Osteocyte (in vitro differentiated cells): ENCODE measurements at places on chromosomes 1 and 21. TPM values are rescaled to one million over a fixed set of nuclear protein-coding genes. Genes with fewer than 3 reads are reported as not detected.

The AGBL4 gene
- not detected in 2 replicates for total RNA-seq

The SOAT1 gene
- 39.6 and 41.3 TPM in 2 replicates for total RNA-seq

The USH2A gene
- total RNA-seq = not detected in 2 replicates

DNA sequence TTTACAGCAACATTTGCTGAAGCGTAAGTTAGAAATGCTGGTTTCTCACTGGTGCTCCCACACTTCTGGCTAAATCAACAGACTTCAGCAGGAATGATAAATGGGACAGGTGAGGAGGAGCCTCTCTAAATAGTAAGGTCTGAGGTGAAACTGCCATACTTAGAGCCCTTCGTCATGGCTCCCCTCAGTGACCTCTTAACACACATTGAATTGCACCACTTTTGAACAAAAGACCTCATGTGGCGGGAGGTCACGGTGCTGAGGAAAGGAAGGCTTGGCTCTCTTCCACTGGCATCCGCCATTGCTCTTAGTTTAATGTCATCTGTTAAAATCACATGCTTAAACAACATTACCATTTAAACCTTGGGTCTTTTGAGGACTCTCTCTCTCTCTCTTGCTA is 3.4 kb downstream of the MAP3K7CL start:
- no peak for DNase-seq

GRCh38 chr21:46128106-46128932 is 27.1 kb downstream of the FTCD start:
- no peak for DNase-seq

- no peak for DNase-seq
These were observed 258.7 kb downstream of the DISC1 start for GRCh38 chr1:231885209-231885854.

DNA sequence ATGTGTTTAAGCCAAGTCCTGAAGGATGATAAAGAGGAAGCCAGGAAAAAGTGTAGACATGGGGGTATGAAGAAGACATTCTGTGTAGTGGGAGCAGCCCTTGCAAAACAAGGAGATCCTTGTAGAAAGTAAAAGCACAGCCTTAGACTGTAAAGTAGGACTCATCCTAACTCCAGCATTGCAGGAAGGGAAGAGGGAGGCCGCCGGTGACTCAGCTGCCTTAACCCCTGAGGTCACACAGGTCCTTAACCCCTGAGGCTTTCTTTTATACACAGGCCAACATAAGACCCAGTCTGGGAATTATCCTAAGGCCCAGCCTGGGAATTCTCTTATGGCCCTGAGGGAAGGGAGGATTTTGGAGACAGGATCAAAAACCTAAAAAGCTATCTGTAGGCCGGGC is 18.0 kb downstream of the PGM1 start:
- DNase-seq = no peak

- DNase-seq = no peak
These were observed 2.3 kb downstream of the IL20 start for GRCh38 chr1:206867716-206868115.

DNA sequence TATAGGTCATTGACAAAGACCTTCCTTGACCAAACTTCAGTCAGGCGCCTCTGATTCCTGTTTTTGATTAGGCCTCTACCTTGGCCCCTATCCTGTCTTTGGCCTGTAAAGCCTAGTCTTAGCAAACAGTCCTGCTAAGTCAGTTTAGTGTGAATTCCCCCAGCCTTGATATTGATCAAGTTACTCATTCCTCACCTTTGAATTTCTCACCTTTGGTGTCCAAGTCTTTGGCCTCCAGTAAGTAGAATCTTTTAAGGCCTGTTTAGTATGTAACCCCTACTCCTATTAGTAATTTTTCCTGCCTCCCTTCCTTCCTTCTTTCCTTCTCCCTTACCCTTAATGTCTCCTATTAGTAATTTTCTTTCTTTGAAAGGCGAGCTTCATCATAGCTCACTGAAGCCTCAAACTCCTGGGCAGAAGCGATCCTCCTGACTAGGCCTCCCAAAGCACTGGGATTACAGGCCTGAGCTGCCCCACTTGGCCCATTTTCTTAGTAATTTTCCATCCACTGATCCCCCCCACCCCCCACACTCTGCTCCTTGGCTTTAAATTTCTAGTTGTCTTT is 13.0 kb upstream of the ZNF692 start:
- no peak for DNase-seq

DNA sequence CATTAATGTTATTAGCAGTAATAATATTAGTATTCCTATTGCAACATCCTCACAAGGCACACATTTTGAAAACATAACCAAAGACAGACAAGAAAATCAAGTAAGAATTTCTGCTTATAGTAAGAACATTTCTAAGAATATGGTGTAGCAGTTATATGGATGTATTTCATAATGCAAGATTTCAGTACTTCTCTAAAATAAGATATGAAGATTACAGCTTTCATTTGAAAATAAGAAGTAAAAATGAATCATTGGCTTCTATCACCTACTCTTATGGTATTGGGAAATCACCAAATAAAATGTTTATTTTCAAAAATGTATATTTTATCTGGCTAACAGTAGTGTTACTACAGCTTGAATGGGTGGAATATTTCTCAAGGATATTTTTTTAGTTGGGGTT is 103.8 kb upstream of the USP25 start:
- DNase-seq = no peak
